Stimulated activated CD4-positive, alpha-beta T cell treated with anti-CD3 and anti-CD28 coated beads, Interleukin-12 subunit alpha, Interleukin-12 subunit beta, amount 100 ng/mL, for 24 hours (primary cell): ENCODE measurements at places on chromosomes 16 and 17.

DNA sequence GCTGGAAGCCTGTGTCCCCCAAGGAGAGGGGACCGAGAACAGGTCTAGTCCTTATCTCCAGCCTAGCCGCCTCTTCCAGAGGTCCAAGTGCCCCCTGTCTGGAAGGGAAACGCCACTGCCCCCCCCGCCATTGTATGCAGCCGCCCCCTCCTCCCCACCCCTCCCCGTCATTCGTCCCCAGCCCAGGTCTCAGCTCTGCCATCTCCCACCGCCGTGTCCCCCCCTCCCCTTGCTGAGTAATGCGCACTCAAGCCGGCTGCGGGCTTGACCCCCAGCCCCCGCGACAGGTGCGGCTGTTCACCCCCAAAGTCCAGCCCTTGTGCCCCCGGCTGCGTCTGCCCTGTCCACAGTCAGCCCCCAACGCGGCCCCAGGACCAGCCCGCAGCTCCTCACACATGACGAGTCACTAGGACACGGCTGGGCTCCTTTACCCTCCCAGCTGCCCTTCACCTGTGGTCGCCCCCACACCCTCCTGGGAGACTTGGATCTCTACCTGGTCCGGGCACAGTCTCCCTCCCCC, 622 bp downstream of the GPRC5B start:
- no peak for DNase-seq

DNA sequence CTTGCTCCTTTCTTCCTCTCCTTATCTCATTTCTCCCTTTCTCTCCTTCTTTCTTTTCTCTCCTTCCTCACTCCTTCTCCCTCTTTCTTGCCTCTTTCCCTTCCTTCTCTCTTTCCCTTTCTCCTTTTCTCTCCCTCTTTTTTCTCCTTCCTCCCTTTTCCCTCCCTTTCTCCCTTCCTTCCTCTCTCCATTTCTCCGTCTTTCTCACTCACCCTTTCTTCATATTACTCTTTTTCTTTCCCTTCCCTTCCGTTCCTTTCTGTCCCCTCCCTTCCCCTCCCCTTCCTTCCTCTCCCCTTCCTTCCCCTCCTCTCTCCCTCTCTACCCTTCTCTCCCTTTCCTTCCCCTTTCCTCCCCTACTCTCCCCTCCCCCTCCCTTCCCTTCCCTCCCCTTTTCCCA, 240.8 kb downstream of the HS3ST3B1 start:
- DNase-seq, result no peak

- no peak for DNase-seq
These were observed 189.7 kb downstream of the IRX5 start for GRCh38 chr16:55120408-55120807.

DNA sequence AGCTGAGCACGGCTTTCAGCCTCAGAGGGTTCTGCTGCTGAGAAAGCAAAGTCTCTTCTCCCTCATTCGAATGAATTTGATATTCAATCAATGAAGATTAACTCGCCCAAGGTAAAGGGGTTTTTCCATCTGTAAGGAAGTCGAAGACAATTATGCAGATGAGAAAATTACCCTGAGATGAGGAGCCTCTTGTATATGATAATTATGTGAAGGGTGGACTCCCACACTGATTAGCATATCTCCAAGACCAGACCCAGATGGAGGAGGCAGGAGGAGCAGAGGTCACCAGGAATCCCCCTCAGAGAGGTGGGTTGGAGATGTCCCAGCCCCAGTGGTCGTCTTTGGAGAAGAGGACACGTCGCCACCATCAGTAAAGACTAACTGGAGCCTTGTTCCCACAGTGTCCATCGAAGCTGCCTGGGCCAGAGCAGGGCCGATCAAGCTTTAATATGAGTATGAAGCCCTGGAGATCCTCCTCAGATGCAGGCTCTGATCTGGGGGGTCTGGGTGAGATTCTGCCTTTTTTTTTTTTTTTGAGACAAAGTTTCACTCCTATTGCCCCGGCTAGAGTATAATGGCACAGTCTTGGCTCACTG, 61.5 kb upstream of the LHX1 start:
- no peak for DNase-seq

DNA sequence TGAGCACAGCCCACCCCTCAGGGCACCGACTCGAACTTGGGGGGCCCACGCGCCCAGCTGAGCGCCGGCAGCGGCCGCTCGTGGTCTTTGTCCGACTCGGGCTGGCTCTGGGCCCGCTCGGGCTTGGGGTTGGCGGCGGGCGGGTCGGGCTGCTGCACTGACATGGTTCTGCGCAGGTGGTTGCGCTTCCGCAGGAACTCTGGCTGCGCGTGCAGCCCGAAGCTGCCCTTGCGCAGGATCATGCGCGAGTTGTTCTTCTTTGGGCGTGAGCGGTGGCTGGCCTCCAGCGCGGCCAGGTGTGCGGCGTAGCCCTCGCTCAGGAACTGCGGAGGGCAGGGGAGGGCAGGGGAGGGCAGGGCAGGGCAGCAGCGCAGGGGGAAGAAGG, 11.1 kb downstream of the PIMREG start:
- DNase-seq, result peak; percentile 10

DNA sequence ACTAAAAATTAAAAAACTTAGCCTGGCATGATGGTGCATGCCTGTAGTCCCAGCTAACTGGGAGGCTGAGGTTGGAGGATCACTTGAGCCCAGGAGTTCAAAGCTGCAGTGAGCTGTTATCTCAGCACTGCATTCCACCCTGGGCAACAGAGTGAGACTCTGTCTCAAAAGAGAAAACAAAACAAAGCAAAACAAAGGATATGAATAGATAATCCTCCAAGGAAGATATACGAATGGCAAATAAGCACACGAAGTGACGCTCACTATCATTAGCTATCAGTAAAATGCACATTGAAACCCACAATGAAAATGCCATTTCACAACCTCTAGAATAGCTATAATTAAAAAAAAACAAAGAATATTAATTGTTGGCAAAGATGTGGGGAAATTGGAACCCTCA, 386.2 kb upstream of the CCL2 start:
- DNase-seq, result no peak

DNA sequence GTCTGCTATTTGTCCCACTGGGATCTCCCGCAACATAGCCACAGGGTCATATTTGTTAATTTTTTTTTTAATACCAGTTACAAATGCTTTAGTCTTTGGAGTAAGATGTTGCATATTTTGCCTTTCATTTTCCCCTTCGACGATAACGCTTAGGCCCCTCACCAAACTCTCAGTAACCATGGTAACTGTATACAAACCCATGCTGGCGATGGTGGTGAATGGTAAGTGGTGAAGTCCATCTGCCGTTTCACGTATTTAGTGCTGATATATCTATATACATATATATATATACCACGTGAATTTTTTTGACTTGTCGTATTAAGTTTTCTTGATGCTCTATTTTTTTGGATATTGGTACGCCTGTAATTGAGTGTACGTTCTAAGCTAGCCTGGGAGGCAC, 263.7 kb downstream of the RBFOX1 start:
- no peak for DNase-seq

- DNase-seq, result no peak
These were observed 11.0 kb downstream of the HSD11B2 start for GRCh38 chr16:67441907-67442306.

- DNase-seq, result no peak
These were observed 3.0 kb downstream of the ARHGDIA start for GRCh38 chr17:81867991-81868673.

DNA sequence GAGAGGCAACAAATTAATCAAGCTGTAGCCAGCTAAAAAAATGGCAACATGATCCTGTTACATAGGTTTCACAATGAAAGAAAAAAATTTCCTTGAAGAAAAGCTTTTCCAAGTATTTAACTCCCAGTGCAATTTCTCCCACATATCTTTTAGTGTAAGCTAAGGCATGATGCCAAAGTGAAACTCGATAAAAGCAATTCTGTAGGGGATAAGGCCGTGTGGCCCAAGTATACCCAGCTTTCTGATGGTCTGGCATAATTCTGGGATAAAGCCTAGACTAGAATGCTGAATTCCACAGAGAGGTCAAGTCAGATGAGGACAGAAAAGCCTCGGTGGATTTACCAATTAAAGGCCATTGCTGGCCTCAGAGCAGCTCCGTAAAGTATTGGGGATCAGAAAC, 36.2 kb downstream of the CTCF start:
- no peak for DNase-seq

GRCh38 chr16:55392701-55393100, 68.7 kb downstream of the IRX6 start:
- DNase-seq, result no peak

DNA sequence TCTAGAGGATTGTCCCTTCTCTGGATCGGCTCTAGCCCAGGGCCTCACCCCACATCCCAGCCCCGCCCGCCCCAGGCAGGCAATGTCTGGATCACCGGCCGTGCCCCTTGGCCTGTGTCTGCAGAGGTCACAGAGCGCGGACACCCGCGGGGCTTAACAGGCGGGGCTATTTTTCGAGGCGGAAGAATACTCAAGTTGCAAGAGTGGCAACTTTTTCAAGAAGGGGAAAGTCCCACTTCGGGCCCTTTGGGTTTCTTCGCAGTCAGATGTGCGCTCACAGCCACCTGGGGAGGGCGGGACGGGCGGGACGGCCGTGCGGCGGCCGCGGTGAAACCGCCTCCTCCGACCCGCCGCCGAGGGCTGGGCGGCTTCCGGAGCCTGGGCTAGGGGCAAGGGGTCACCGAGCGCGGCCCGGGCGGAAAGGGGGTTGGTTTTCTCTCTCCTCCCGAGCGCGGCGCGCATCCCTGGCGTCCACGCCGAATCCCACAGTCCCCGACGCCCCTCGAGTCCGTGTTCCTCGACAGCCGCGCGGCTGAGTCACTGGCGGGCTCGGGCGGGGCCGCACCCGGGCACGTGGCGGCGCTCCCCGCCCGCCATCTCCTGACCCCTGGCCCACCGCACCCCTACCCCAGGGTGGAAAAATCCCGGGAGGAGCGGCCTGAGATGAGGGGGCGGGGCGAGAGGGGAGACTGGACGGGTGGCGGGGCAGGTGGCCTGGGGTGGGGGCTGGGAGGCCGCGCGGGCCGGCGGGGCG, 1.2 kb upstream of the PFN1 start:
- no peak for DNase-seq
